ENCODE measurements at places on chromosomes 5 and 9.

DNA sequence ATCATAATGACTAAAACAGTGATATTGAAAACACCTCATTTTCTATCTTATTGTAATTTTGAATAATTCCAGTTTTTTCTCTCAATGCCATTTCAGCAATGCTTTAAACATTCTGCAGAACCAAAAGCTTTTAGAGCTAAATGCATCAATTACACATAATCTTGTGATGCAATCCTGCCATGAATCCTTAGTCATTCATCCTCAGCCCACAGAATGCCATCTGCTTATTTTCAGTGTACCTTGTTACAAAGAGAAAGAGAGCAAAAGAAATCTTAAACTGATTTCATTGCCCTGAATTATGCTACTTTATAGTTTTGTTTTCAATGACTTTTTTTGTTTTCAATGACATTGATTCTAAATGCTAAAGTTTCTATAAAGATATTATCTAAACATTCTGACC, 1234.8 kb upstream of the C9orf72 start:
- no peak for DNase-seq

GRCh38 chr9:76720245-76720644, 44.0 kb upstream of the PCA3 start:
- DNase-seq, result no peak

- DNase-seq, result no peak
Observed at GRCh38 chr5:4383518-4384198, 756.5 kb upstream of the ADAMTS16 start.

- no peak for DNase-seq
Observed at GRCh38 chr5:162174358-162174974, 106.9 kb downstream of the GABRG2 start.

DNA sequence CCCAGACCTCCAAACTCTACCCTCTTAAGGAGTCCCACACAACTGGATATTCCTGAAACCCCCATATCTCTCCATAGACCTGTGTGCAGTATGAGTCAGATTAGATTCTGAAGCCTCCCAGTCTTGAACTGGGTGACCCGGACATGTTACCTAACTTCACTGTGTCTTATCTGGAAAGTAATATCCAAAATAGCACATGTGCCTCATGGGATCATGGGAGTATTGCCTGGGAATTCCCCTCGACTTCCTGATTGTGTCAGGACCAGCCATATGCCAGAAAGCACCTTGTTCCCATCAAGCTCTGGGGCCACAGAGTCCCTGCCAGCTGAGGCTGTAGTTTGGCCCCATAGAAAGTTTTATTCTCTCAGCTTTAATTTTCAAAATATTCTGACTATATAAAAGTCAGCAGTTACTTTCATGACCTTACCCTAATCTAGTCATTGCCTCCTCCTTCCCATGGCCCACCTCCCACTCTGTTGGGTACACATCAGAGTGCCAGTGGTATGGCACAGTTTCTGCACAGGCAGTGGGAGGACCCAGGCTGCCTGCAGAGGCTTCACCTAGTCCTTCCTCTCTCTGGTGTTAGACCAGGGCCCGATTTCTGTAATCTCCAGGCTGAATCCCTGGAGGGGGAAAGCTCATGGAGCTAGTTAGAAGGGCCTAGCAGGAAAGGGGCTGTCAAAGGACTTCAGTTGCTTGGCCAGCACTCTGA, 19.5 kb upstream of the B4GALT1 start:
- DNase-seq, result no peak

DNA sequence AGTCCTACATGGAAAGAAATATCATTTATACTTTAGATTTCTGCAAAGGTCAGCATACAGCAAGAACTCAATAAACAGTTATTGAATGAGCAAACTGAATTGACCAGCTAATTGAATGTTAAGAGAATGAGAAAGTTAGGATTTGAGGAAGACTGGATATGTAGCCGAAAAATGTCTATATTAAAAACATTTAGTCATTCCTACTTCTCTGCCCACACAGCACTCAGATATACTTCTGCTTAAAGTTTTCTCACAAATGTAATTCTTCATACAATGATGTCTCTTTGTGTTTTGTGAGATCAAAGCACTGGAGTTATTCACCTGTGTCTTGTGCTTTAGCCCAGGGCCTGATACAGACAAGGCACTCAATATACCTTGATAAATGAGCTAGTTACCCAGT, 188.6 kb downstream of the PARP8 start:
- no peak for DNase-seq

GRCh38 chr9:89886281-89886700, 281.5 kb downstream of the GADD45G start:
- DNase-seq, result no peak

- DNase-seq, result no peak
Observed at GRCh38 chr9:123769719-123770118, 160.2 kb downstream of the DENND1A start.

DNA sequence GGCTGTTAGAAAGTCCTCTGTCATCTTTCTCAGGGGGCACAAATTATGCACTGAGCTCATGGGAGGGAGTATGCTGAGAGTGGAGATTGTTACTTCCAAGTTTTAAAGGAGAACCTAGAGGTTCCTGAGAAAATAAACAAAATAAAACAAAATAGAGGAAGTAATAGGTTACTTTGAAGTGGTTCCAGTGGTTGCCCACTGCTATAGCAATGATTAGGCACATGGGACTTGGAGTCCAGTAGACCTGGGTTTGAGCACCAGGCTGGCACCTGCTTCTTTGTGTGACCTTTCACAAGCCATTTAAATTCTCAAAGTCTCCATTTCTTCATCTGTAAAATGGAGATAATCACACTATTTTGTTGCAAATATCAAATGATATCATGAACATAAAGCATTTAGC, 13.8 kb upstream of the CDC23 start:
- no peak for DNase-seq

GRCh38 chr5:3899093-3899492, 303.5 kb downstream of the IRX1 start:
- DNase-seq, result no peak

DNA sequence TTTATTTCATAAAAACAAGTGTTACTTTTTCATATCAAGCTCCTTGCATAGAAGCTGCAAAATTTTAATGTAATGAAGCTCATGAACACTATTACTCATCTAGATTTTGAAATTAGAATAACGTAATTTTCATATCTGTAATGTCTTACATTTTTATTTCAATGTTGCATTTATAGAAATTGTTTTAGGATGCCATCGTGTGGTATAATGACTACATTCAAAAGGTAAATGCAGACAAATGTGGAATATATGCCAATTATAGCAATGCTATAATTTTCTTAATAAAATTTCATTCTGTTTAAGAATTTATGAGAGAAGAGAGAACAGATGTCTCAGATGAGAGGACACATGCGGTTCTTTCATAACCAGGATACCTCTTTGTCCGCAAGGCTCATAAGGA, 230.2 kb downstream of the TMEM232 start:
- DNase-seq, result no peak

DNA sequence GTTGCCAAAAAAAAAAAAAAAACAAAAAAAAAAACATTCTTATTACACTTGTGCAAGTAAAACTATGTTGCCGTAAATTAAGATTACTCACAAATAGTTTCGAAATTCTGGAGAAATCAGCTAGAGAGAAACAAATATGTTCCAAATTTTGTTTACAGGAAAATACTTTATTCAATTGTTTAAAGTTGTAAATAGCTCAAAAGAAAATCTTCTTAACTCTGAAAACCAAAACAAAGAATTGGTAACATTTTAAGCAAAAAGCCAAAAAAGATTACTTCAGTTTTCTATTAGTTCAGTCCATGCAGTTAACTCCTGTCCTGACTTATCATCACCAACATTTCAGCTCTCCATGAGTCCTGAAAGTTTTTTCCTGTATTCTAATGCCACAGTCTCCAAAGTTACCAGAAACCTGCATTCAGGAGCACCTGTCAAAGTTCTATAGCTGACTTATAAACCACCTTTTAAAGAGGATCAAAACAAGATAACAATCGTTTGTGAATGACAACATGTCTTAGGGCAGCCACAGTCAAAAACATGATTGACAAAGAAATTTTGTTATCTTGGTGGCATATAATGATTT, 194.1 kb downstream of the RANBP17 start:
- DNase-seq, result no peak

DNA sequence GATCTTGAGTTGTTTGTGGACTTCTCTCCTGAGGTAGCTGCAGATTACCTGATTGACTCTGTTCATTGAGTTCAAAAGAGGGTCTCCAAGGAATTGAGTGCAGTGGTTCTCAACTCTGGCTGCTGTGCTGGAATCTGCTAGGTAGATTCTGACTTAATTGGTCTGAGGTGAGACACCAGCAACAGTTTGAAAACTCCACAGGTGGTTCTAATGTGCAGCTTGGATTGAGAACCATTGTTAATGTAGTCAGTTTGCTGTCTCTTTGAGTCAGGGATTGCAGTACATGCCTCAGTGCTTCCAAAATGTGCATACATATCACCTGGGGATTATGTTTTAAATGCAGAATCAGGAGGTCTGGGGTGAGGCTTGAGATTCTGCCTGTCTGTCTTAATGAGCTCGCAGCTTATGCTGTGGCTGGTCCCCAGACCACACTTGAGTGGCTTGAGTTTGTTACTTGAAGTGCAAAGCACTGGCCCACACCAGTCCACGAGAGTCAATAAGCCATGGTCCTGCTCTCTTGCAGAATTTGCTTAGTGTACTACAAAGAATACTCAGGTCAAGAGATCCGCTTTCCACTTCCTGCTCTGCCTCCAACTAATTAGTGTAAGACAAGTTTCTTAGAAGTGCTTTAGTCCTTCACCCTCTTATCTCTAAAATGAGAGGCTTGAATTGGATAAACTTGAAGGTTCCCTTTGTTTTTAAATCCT, 82.3 kb downstream of the ATG10 start:
- no peak for DNase-seq

DNA sequence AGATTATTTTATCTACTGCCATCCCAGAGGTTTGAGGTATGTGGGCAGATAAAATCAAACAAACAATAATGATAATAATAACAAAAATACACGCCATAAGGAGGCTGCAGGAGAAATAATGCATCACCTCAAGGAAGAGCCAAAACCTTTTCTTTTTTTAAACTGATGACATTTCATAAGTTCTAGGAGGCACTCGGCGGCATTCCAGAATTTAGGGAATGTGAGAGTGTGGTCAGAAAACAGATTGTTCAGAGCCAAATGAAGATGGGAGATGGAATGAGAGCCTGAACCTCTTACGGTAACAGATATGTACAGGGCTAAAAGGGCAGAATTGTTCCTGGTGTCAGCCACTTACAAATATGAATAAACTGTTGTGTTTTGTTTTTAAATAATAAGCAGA, 615.0 kb upstream of the CHD1 start:
- DNase-seq, result no peak

DNA sequence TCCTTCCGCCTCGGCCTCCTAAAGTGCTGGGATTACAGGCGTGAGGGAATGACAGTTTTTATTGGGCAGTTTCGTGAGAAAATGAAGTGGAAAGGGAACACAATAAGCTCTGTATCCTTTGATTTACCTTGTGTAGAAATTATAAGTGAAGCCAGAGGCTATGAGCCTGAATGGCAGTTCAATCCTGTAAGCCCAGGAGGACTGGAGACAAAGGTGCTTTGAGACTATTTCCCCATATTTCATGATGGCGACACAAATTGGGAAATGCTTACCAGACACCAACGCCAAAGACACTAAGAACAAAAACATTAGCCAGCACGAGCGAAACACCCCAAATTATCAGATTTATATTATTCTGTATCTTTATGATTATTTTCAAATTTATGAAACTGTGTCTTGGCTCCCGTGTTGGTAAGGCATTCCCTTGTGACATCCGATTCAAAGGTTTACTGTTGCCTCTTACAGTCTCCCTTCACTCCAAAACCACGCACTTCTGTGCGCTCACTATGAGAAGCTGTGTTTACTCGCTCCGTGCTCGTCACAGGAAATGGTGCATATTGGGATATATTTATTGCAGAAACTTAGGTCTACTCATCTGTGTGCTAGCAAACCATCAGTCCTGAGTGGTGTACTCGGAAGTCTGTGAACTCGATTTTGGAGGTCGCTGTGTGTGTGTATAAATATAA, 73.9 kb downstream of the SH3PXD2B start:
- DNase-seq, result no peak

- DNase-seq, result no peak
Observed at GRCh38 chr5:178765753-178766300, 35.4 kb upstream of the ZNF354A start.

DNA sequence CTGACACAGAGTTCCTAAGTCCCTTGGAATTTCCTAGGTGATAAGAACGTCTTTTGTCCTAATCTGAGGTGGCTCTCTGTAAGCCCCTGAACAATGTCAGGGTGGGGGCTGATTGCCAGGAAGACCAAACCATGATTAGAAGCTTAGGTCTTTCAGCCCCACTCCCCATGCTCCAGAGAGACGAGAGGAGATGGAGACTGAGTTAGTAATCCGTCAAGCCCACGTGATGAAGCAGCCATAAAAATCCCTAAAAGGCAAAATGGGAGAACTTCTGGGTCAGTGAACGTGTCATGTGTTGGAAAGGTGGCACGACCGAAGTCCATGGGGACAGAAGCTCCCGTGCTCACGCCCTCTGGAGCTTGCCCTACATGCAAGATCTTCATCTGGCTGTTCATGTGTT, 85.6 kb downstream of the RAD23B start:
- DNase-seq, result no peak

DNA sequence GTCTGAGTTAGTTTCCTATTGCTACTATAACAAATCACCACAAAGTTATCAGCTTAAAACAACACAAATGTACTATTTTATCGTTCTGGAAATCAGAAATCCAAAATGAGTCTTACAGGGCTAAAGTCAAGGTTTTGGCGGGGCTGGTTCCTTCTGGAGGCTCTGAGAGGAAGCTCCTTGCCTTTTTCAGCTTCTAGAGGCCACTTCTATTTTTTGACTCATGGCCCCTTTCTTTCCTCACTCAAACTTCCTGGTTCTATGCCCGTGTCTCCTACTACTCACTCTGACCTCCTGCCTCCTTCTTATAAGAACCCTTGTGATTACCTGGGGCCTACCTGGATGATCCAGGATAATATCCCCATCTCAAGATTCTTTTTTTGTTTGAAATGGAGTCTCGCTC, 48.2 kb downstream of the GABBR2 start:
- no peak for DNase-seq

GRCh38 chr5:179244044-179244443, 101.2 kb downstream of the ADAMTS2 start:
- DNase-seq, result no peak

- DNase-seq, result no peak
Observed at GRCh38 chr9:38145526-38146053, 76.6 kb upstream of the SHB start.

GRCh38 chr5:100306000-100306399, 229.2 kb upstream of the FAM174A start:
- DNase-seq, result no peak

- no peak for DNase-seq
Observed at GRCh38 chr9:16112116-16112515, 559.3 kb downstream of the CCDC171 start.

- DNase-seq, result no peak
Observed at GRCh38 chr5:162529209-162529608, 461.6 kb downstream of the GABRG2 start.

Measured in stimulated activated naive CD4-positive, alpha-beta T cell treated with Interleukin-2 at 50 U/mL for 16 hours (primary cell).